Stimulated activated CD8-positive, alpha-beta memory T cell treated with anti-CD3 and anti-CD28 coated beads, Interleukin-15, amount 100 ng/mL, for 24 hours (primary cell): ENCODE measurements at places on chromosomes 2 and 18.

DNA sequence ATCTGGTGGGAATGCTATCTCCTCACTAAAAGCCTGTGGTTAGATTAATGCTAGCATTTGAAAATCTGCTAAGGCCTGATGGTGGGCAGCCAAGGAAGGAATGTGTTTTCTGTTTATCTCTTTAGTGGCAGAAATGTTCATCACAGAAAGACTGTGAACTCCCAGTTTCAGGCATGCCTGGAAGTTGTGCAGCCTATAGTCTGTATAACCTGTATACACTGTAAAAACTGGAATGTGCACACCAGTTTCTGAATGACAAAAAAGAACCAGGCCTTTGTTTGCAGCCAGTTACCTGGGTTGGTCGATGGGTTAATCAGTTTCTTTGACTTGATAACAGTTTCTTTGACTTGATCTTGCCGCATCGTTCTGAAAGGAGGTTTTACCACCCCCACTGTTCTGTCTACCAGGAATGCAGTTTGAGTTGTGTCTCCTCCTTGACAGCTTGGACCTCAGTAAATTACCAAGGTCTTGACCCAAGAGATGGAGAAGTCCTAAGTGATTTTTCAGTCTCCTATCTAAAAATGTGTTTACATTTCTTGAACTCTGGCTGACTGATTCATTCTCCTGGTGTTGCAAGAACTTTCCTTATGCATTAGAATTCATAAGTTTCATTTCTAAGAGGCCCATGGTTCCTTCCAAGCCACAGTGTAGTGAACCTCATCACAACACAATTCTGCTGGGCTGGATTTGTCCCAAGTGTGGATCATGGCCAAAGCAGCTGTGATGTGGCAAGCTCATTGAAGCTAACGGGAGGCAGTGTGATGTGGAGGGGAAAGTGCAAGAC lies 62.2 kb downstream of the KIAA2012 start:
- no peak for DNase-seq

- DNase-seq: no peak
Observed at GRCh38 chr18:59300676-59301285, 17.7 kb downstream of the CPLX4 start.

GRCh38 chr2:229407170-229407569 lies 136.1 kb upstream of the PID1 start:
- DNase-seq: no peak

GRCh38 chr2:186693446-186693832 lies 421 bp upstream of the FAM171B start:
- no peak for DNase-seq

GRCh38 chr2:128309280-128310093 lies 9.2 kb downstream of the HS6ST1 start:
- DNase-seq: no peak

GRCh38 chr2:236610991-236611821 lies 41.6 kb downstream of the ACKR3 start:
- DNase-seq: no peak

- no peak for DNase-seq
Observed at GRCh38 chr2:57376985-57377384, 669.6 kb upstream of the VRK2 start.

GRCh38 chr2:33628031-33628827 lies 29.1 kb upstream of the FAM98A start:
- no peak for DNase-seq

- no peak for DNase-seq
Observed at GRCh38 chr2:130845505-130846085, 8.9 kb downstream of the ARHGEF4 start.

GRCh38 chr2:103773884-103774283 lies 1012.1 kb downstream of the TMEM182 start:
- no peak for DNase-seq

DNA sequence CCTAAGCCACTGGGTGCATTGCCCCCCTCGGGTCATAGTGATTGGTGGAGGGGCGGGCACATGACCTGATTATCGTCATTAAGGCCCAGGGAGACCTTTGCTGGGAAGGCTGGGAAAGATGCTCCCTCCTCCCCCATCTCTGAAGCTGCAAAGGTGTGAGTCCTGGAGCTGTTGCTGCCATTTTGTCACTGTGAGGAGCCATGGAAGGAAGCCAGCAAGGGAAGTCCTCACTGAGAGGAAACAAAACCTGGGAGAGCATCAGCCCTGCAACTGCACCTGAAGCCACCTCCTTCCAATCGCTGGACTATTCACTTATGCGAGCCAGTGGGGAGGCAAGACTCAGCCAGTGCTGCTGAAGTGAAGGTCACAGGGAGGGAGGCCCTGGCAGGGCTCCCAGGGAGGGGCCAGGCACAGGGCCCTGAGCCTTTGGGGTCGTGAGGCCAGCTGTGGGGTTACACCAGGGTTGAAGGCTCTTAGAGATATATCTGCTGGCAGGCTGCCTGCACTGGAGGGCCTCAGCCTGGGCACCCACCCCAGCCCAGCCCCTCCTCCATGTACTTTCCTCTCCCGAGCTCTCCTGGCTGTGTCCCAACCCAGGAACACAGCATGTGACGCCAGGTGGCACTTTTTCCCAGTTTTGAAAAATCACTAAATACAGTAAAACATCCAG lies 10.7 kb upstream of the FAHD2A start:
- no peak for DNase-seq

GRCh38 chr2:23293731-23294130 lies 91.2 kb upstream of the KLHL29 start:
- DNase-seq: no peak

GRCh38 chr18:13611601-13612195 lies 114.7 kb downstream of the FAM210A start:
- DNase-seq: no peak

DNA sequence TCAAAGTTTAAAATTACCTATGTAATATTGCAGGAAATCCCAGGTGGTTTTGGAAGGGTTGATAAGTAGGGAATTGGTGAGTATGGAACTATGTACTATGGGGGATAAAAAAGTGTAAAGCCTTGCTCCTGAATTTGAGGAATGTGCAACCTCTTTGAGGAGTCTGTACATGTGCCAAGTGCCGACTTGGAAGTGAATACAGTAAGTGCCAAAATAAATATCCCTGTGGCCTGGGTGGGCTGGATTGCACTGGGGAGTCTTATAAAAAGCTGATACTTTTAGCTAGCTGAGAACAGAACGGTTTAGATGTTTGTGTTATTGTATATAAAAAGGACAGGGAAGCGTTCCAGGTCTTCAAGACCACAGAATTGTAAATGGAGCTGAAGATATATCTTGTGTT lies 317.1 kb upstream of the LRRTM1 start:
- DNase-seq: no peak

- no peak for DNase-seq
Observed at GRCh38 chr18:10422731-10423130, 31.7 kb upstream of the APCDD1 start.

- DNase-seq: no peak
Observed at GRCh38 chr2:18588049-18588448, 1.3 kb downstream of the NT5C1B start.

DNA sequence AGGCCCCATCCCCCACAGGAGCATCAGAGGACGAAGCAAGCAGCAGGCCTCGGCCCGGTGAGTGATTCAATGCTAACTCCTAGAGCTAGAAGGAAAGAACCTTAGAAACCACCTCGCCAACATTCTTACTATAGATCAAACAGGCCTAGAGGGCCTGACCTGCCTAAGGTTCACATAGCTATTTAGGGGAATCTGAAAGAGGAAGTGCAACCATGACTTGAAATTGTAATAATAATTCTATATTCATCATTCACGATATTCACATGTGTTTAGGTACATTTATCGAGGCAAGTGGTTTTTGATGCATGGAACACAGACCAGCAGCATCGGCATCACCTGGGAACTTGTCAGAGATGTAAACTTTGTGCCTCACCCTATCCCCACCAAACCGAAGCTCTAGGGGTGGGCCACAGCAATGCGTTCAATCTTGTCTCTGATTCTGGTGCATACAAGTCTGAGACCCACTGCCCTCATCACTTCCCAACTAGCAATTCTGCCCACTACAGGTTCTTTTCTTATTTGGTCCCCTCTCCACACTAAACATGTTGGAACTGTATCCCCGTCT lies 78.0 kb upstream of the DNMT3A start:
- DNase-seq: no peak

GRCh38 chr2:8416849-8417832 lies 264.7 kb upstream of the ID2 start:
- no peak for DNase-seq

DNA sequence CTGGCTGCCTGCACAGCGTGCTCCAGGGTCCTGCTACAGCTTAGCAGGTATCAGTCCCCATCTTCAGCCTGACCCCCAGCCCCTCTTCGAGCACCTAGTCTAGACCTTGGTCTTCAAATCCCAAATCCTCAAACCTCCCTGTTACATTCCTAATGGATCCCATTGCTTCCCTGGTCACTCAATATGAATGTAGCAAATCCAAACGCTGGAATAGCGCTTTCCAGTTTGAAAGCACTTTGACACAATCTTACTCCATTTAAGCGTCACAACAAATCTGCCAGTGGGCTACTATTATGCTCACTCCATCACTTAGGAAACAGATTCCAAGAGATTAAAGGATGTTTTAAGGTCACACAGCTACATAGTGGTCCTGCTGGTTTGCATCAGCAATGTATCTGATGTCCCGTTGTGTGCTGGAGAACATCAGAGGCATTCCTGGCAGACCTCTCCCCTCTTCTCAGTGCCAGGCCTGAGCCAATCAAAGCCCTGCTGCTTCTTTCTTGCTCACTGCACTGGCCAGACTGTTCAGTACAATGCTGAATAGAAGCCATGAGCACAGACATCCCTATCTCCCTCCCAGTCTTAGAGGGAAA lies 11.1 kb upstream of the INO80C start:
- DNase-seq: no peak

DNA sequence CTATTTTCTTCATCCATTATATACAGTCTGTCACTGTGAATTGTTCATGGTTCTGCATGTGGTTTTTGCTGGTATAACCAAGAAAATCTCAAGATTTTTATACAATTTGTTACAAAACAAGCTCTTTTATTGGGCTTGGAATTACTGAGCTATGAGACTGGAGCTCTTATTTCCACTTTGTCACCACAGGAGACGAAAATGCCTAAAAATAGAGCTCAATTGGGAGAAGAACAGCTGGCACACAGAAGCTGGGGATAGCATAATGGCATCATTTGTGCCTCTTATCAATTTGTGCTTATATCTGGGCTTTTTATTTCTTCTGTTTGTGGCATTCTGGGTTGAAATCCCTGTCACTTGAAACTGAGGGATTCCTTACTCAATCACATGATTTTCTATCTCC lies 219.1 kb downstream of the CALCRL start:
- no peak for DNase-seq

DNA sequence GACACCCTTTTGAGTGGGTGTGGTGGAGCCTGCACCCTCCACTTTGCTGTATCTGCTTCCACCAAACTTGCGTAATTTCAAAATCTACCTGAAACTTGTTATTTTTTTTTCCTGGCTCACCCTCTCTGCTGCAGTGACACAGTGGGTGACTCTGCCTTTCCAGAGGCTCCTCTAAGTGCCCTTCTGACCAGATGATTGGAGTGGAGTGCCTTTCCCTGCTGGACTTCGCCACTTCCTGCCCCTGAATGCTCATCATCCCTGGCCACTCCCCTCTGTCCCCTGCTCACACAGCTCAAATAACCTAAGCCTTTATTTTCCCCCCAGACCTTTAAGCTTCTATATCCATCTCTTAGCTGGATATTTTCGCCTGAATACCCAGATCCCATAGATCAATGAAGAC lies 777.5 kb upstream of the ID2 start:
- DNase-seq: no peak

DNA sequence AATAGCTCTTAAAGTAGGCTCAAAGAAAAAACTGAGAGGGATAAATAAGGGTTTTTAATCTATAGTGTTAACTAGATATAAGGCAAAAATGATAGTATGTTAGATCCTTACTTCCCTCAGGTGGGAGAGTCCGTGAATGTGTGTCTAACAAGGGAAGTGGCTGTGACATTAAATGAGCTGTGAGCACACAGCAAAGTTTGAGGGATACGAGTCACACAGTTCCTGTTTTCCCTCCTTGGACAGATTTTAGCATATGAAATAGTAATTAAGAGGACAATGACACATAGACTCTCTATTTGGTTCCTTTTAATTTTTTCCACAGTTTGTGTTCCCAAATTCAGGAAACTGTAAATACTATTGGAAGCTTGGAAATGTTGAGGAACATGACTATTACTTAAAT lies 148.4 kb upstream of the CAVIN2 start:
- DNase-seq: no peak

GRCh38 chr2:27016801-27017325 lies 15.9 kb upstream of the TMEM214 start:
- DNase-seq: no peak

GRCh38 chr2:100577777-100578176 lies 15.0 kb downstream of the PDCL3 start:
- no peak for DNase-seq

DNA sequence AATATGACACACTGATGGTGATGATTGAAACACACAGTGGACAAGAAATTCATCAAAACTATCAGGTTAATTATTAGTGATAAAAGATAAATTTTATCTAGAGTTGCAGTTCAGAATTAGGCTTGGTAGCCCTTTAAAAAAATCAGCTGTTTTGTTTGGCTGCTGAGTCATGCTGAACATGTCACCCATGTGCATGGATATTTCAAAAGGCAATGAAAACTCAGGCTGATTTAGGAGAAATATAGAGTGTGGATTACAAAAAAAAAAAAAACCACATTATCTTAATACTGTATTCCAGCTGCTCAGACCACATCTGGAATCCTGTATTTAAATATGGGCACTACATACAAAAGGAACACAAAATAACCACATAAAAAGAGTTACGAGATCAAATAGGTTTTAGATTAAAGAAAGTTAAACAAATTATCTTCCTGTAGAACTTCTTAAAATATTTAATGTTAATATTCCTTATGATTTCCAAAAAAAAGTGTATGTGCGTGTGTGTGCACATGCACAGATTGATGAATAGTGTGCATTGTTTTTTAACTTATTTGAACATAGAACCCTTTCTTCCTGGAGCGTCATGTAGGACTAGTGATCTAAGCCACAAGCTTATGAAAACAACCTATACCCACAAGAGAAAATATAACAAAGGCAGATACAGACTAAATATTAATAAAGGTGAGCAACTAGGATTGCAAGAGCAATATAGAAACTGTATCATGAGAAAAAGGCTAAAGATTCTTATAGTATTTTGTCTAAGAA lies 186.2 kb downstream of the STK39 start:
- DNase-seq: no peak

- no peak for DNase-seq
Observed at GRCh38 chr2:150850641-150851040, 363.2 kb upstream of the RND3 start.

GRCh38 chr2:101030866-101031554 lies 28.9 kb downstream of the RPL31 start:
- no peak for DNase-seq

GRCh38 chr2:59959944-59960343 lies 593.5 kb downstream of the BCL11A start:
- no peak for DNase-seq

GRCh38 chr2:101587251-101587650 lies 110.3 kb upstream of the MAP4K4 start:
- no peak for DNase-seq

DNA sequence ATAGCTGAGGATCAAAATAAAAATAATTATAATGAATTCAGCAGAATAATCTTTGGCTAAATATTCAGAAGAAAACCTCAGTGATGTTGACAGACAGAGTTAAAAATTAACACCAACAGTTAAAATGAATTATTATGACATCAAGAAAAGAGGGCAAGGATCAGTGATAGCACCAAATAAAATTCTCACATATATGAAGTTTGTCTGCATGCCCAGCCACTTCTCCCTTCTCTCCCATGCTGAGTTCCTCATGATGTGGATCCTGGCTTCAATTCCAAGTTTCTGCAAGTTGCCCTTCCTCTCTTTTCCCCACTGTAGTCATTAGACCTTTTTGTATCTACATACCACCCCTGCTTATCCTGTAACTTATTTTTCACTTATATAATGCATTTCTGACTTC lies 6.8 kb downstream of the STRADB start:
- DNase-seq: no peak
